ENCODE measurements at places on chromosomes 5 and 9.

DNA sequence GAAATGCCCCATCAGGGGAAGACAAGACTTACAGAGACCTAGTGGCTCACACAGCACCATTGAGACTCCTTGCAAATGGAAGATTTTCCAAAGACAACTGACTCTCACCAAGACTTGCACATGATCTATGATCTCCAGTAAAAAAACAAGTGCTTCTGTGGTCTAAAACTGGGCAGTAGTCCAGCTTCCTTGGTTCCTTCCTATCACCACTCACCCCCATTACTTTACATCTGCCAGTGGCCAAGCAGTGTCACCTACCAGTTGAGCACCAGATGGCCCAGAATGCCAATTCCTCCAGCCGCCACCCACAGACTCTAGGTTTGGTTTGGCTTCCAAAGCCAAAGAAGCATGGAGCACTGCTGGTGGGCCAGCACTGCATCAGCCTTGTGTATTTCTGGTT lies 47.7 kb downstream of the SH3TC2 start:
- DNase-seq = no peak

- DNase-seq = no peak
Measured at GRCh38 chr5:12250454-12250853, 346.2 kb upstream of the CTNND2 start.

DNA sequence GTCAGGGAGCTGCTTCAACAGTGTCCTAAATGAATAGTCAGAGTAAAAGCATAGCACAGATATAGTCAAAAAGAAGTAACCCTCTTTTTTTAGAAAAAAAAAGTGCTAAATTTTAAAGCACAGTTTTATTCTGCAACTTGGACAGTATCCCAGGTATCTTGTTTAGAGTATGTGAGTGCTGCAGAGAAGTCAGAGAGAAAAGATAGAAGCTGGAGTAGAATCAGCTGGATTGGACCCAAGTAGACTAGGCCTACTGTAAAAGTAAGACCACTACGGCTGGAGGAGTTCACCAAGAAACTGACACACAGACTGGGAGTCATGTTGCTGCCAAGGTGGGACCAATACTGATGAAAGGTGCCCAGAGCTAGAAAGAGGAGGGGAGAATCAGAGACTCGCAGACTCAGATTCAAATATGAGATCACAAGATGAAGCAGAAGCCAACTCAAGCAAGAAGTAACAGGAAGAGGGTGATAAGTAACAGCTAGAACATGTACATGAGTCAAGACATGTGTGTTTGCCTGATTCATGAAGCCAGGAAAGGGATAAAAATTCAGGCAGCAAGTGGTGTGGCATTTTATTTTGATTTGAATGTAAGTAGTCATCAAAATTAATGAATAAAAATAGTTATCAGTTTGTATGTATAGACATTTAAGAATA lies 25.6 kb upstream of the TUSC1 start:
- DNase-seq = no peak

- no peak for DNase-seq
Measured at GRCh38 chr9:12640866-12641636, 52.1 kb upstream of the TYRP1 start.
